ENCODE measurements at places on chromosomes 3 and 15. TPM values are rescaled to one million over a fixed set of nuclear protein-coding genes. Genes with fewer than 3 reads are reported as not detected.

DNA sequence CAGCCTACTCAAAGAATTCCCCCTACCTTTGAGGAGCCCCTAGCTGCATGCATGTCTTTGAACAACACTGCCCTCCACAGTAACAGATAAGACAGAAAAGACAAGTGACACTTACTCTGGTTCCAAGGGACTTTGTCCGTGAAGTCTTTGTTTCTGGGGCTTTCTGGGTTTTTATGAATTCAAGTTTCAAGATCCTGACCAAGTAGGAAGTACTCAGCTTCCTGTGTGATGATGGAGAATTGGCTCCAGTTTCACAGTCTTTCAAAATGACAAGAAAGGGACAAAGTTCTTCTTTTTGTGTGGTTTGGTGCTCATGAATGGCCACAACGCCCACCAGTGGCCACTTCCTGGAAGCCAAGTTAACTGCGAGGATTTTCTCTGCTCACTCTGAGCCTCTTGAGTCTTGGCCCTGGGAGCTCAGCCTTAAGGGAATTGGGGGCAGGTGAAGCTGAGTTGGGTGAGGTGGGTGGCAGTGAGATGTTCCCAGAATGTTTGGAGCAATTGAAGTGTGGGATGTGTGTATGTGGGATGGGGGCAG, at the start of gene CCR1:
CCR1 (minus strand) TSS at position 147 of the 538 bp plus-strand sequence. CDS start 4,000 bp downstream, outside the sequence.
- DNase-seq, result no peak

DNA sequence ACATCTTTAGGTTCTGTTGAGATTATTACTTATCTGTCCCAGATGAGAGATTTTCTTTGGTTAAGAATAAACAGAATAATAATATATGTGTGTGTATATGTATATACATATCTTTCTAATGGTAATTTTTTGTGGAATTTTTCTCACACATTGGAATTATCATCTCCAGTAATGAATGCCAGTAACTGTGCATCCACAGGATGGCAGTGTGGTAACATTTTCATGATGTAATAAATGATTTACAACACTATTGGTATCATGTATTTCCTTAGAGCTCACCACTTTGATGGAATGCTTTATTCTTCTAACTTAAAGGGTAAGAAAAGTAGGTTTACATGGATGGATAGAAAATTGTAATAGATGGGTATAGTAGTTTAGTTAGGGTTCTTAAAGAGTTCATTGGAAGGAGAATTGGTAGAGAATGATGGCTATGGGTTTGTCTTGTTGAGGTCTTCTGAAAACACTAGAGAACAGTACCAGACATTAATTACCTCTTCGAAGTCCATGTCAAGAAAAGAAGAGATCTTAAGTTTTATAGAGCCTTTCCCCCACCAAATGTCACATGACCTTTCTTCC, 78.1 kb downstream of the STT3B start:
- no peak for DNase-seq

DNA sequence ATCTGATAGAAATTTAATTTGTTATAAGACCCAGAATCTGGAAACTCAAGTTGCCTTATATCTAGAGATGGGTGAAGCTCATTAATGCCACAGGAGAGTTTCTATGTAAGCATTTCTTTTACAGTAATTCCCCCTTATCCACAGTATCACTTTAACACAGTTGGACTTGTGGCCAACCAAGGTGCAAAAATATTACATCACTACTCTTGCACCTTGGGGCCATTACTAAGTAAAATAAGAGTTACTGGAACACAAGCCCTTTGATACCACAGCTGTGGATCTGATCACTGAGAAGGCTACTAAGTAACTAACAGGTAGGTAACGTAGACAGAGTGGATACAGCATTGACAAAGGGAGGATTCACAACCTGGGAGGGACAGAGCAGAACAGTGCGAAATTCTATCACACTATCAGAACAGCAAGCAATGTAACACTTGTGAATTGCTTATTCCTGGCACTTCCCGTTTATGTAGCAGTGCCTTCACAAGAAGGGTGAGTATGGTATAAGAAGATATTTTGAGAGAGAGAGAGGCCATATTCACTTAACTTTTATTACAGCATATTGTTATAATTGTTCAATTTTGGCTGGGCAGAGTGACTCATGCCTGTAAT, 33.9 kb upstream of the TOPBP1 start:
- DNase-seq, result no peak

GRCh38 chr15:90677807-90678790, 39.0 kb upstream of the BLM start:
- DNase-seq, result no peak

DNA sequence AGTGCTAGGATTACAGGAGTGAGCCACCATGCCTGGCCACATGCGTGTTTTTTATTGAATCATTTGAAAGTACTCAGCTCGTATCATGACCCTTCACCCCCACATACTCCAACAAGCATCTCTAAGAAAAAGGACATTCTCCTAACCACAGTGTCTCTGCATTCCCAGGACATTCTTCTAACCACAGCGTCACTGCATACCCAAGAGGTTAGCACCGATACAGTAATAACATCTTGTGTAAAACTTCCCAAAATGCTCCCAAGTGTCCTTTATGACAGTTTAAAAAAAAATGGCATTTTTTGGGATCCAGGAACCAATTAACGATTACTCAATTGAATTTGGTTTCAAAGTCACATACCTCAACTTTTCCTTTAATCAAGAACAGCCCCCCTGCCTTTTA, 39.6 kb downstream of the FLNB start:
- no peak for DNase-seq

DNA sequence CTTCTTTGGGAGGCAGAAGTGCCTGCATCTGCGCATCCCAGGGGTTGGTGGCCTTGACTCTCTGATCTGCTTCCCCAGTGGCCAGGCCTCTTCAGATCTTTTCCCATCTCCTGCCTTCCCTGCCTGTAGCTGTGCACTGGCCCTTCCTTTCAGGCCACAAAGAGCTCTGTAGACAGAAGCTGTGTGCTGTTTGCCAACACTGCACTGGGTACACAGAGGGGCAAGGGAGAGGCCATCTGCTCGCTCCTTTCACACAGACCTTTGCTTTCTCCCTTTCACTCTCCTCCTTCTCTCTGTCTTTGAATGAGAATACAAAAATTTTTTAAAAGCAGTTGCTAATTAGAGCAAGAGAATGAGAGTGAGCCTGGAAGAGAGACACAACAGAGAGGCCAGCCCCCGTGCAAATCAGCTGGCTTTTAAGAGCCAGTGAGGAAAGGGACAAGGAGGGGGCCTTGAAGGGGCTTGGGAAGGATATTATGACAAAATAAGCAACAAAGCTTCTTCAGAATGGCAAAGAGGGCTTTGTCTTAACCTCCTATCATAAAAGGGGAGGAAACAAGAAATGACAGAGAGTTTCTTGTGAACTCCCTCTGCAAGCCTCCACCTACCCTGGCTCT, 170.9 kb downstream of the EPHB1 start:
- DNase-seq, result no peak

- no peak for DNase-seq
These were observed 25.6 kb upstream of the NR2E3 start for GRCh38 chr15:71784719-71785118.

Gene CYP1A1
- polyA plus RNA-seq, result 0.26 TPM

All from kidney (tissue), 22 donors.